Activated T-helper 9 cell treated with anti-CD3 and anti-CD28 coated beads, Interleukin-2, amount 50 U/mL, for 16 hours (primary cell): ENCODE measurements at places on chromosomes 1 and 21.

GRCh38 chr1:185241127-185241526 is 75.9 kb downstream of the IVNS1ABP start:
- no peak for DNase-seq

- DNase-seq = no peak
These were observed 14.3 kb upstream of the EDN2 start for GRCh38 chr1:41498804-41499203.

GRCh38 chr1:185442050-185442449 is 125.0 kb upstream of the IVNS1ABP start:
- no peak for DNase-seq

GRCh38 chr1:185696422-185697150 is 37.6 kb upstream of the HMCN1 start:
- no peak for DNase-seq

- DNase-seq = no peak
These were observed at the start of gene WLS for GRCh38 chr1:68232289-68233148. Gene WLS (minus strand): TSS chr1:68232523. CDS start chr1:68232299, 224 bp downstream.

GRCh38 chr1:11690397-11691301 is 861 bp upstream of the DRAXIN start:
- DNase-seq = no peak

GRCh38 chr1:241799416-241799815 is 48.6 kb upstream of the EXO1 start:
- no peak for DNase-seq

- DNase-seq = no peak
These were observed 486.3 kb downstream of the NPHP4 start for GRCh38 chr1:5505944-5506343.

DNA sequence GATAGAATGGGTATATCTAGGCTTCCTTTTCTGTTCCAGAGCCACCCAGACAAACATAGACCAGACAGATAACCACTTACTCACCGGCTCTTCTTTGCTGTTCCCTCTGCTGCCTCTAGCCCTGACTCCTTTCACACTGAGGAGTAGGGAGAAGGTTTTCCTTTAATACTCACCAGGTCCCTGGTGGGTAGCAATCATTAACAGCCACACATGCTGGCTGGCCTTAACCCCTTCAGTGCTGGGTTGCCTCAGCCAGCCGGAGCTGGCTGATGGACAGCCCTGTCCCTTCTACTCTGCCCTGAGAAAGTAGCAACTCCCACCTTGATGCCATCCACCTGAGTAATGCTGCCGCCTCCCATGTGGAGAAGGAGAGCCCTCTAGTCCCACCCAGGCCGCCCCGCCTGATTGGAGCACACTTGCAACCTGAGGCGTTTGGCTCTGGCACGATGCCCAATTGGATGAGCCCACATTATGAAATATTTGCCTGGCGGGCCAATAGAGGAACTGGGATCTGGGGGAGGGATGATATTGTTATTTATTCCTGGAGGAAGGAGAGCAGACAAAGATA is 71.6 kb downstream of the PLEKHA6 start:
- no peak for DNase-seq

DNA sequence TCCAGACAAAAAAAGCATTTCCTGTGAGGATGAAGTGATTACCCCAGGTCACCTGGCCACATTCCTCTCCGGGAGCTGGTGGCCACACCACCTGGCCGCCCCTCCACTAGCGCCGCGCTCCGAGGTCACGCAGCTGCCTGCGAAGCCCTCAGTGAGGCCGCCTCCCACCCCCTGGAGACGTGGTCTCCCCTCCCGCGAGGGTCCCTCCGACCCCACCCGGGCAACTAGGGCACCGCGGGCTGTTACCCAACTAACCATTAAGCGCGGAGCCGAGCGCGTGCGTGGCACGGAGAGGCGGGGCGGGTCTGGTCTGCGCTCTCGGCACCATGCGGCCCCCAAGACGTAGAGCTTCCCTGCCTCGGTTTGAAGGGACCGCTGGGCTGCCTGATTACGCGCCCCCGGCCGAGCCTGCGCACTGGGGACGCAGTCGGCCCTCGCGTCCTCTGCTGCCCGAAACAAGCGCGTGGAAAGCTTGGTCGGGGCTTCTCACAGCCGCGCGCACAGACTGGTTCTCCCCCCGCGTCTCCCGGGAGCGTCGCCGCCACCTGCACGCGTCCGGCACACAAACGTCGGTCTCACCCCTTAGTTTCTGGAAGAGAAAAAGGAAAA is 106.5 kb downstream of the SLC16A1 start:
- DNase-seq = no peak

- no peak for DNase-seq
These were observed 447 bp upstream of the PAQR6 start for GRCh38 chr1:156248323-156248683.

GRCh38 chr1:222034790-222035189 is 292.9 kb upstream of the DUSP10 start:
- no peak for DNase-seq

GRCh38 chr1:35324486-35324885 is 56.0 kb downstream of the ZMYM4 start:
- no peak for DNase-seq

DNA sequence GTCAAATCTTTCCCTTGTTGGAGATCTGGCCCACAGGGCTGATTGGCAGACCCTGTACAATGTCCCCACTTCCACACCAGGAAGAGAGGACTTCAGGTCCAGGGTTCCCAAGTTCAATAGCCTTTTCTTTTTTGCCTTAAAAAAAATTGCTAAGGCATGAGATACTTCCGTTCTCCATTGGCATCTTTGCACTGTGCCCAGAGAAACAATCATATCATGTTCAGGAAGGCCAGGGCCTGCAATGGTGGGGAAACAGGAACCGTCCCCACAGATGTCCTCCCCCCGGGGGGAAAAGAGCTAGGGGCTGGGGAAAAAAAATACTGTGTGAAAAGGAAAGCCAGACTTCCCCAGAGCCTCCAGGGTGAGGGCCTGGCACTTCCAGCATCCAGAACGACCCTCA is 24.6 kb upstream of the GJA8 start:
- DNase-seq = no peak

DNA sequence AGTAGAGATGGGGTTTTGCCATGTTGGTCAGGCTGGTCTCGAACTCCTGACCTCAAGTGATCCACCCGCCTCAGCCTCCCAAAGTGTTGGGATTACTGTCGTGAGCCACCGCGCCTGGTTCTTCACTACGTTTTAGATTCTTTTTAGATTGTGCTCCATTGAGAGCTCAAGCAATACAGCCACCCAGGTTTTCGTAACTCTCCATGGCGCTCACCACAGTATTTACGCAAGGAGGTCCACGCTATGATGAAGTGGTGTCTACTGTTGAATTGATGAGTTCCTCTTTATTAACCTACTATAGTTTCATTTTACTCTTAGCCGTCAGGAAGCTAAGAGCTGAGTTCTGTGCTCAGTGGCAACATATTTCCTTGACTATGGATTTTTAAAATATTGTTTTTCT is 1.8 kb upstream of the KIF1B start:
- DNase-seq = no peak

DNA sequence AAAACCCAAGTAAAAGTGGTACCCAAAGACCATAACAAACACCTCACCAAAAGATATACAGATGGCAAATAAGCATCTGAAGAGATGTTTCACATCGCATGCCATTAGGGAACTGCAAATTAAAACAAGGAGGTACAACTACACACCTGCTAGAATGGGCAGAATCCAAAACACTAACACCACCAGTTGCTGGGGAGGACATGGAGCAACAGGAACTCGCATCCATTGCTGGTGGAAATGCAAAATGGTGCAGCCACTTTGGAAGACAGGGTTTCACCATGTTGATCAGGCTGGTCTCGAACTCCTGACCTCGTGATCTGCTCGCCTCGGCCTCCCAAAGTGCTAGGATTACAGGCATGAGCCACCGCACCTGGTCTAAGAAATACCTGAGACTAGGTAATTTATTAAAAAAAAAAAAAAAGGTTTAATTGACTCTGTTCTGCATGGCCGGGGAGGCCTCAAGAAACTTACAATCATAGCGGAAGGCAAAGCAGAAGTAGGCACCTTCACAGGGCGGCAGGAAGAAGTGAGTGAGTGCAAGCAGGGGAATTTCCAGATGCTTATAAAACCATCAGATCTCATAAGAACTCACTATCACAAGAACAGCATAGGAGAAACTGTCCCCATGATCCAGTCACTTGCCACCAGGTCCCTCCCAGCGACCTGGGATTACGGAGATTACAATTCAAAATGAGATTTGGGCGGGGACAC is 30.2 kb upstream of the PRSS38 start:
- no peak for DNase-seq

- no peak for DNase-seq
These were observed 19.3 kb upstream of the PDZK1IP1 start for GRCh38 chr1:47209091-47209490.

DNA sequence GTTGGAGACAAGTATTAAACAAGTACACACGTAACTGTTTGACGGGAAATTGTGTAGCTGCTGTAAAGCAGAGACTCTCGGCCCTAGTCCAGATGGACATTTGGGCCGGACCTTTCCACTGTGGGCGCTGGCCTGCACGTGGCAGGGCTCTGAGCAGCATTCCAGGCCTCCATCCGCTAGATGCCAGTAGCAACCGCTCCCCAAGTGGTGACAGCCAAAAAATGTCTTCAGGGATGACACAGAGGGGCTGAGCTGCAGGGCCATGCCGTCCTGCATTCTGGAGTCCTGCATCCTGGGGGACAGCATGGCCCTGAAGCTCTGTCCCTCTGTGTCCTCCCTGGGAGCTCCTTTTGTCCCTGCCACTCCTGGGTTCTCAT is 24.8 kb downstream of the A3GALT2 start:
- no peak for DNase-seq

GRCh38 chr1:115547696-115548095 is 94.1 kb upstream of the VANGL1 start:
- no peak for DNase-seq

GRCh38 chr21:17610911-17611310 is 1.8 kb downstream of the BTG3 start:
- DNase-seq = no peak

- no peak for DNase-seq
These were observed 13.2 kb upstream of the VCAM1 start for GRCh38 chr1:100706296-100706695.

DNA sequence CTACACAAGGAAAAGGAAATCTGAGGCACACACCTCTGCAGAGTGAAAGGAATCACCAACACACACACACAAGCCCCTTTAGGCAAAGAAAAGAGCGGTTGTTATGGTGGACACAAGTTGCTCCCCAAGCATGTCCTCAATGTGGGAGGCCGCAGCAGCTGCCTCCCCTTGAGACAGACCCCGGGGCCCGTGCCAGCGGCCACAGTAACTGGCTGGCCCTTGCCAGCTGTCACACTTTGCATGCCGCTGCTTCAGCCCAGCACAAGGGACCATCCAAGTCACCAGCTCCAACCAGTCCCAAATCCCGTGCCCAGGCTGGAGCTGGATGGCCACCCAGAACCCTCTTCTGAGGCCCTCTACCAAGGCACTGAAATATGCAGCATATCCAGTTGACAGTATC is 2.9 kb upstream of the OLIG1 start:
- DNase-seq = no peak

DNA sequence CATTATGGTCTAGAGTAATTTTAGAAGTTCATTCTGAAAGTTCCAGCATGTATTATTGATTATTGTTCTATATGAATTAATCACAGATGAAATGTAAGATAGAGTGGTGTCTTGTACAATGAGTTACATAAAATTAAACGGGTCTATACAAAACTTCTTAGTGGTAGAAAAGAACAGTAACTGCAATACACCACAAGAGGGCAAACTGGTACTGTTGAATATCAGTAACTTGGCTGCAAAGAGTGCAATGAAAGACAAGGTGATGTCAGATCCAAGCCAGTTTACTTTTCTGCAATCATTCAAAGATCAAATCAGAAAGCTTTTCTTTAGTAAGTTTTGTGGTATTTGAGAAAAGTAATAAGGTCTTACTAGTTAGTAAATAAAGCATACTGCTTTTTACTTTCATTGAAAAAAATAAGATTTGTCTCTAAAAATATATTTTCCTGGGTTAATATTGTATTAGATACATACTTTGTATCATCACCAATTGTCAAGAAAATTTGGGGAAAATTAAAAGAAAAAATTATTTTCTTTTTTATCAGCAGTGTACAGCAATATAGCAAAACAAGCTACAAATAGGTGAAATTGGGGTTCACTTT is 66.4 kb upstream of the BTG3 start:
- no peak for DNase-seq

- peak; percentile 3 for DNase-seq
These were observed 554 bp downstream of the EVA1C start for GRCh38 chr21:32413015-32413504.

DNA sequence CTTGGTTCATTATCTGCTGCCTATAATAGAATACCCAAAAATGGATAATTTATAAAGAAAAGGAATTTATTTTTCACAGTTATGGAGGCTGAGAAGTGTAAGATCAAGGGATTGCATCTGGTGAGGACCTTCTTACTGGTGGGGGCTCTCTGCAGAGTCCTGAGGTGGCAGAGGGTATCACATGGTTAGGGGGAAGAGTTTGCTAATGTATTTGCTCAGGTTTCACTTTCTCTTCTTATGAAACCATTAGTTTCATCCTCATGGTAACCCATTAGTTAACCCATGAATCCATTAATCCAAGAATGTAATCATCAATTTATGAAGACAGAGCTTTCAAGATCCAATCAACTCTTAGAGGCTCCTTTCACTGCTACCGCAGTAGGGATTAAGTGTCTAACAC is 120.6 kb downstream of the DNM3 start:
- no peak for DNase-seq
